ENCODE measurements at places on chromosomes 4 and X. TPM values are rescaled to one million over a fixed set of nuclear protein-coding genes. Genes with fewer than 3 reads are reported as not detected.

DNA sequence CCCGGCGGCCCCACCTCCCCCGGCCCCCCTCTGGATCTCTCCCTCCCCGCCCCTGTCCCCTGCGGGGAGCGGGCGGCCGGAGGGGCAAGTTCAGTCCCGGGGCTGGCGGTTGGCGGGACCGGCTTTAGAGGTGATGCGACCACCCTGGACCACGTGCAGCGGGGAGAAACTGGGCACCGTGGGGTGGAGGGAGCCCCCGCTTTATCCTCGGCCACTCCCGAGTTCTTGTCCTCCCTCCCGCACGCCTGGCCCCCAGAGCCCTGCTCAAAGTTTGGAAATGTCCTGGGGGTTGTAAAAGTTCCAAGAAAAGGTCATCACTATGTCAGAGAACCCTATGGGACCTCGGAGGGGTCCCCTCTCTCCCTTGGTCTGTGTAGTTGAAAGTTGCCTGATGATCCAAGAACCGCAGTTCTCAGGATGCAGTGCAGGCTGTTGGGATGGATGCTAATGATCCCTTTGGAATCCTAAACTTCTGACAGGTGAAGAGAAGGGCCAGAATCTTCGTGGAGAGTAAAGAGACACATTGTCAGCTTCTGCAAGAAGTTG is 411 bp upstream of the VEGFC start:
- H3K27ac ChIP-seq, result peak overlapping the region; percentile 96
- 0 out of 2 replicates have a peak overlapping the region, but pooled peaks have one; percentile 8 for H3K4me3 ChIP-seq
- no peaks in the 10 kb centered on the region for H3K36me3 ChIP-seq
- peaks cover 33% of the 10 kb centered on the region for H3K4me1 ChIP-seq
- DNase-seq, result no peak
- H3K27me3 ChIP-seq, result no peaks in the 10 kb centered on the region

The NPNT gene
- 0.48 TPM for total RNA-seq

DNA sequence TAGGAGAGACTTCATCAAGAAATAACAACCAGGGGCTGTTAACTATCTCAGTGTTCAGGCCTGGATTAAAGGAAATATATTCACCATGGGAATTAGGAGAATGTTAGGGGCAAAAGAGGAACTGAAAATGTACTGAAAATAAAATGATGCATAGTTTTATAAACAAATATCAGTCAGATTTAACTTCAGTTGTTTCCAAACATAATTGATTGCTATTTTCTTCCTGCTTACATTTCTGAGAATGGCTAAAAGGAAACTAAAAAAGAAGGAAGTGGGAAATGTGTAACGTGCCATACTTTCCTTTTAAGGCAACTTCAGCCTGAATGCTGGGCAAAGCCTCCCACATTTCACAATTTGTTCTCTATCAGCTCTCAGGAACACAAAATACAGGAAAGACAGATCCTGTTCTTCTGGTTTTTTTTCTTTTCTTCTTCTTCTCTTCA is 178.1 kb downstream of the MAML3 start:
- H3K4me1 ChIP-seq, result peaks cover 41% of the 10 kb centered on the region
- no peaks in the 10 kb centered on the region for H3K36me3 ChIP-seq
- H3K4me3 ChIP-seq, result 0 out of 2 replicates have a peak overlapping the region, but pooled peaks have one; percentile 15
- peak overlapping the region; percentile 84 for H3K27ac ChIP-seq
- DNase-seq, result peak; percentile 81

DNA sequence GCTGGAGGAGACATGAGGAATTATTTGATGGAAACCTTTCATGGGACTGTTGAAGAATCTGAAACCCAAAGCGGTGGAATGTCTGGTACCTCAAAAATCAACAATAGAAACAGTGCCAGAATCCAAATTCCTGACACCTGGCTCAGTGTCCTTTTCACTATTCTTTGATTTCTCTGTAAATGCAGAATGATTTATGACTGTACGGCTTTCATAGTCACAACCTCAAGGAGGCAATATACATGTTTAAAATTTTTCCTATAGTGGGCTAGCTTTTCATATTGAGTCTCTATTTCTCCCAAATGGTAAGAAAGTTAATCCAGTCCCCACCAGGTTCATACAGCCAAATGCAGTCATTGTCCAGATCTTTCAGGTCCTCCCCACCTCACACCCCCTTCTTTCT is 19.3 kb downstream of the DAPP1 start:
- H3K27ac ChIP-seq, result no peak overlapping the region
- H3K27me3 ChIP-seq, result no peaks in the 10 kb centered on the region
- no peaks in the 10 kb centered on the region for H3K4me1 ChIP-seq
- H3K4me3 ChIP-seq, result no peak overlapping the region
- DNase-seq, result no peak
- H3K36me3 ChIP-seq, result peaks cover 6% of the 10 kb centered on the region

GRCh38 chr4:114343015-114343414 is 255.6 kb upstream of the UGT8 start:
- H3K27me3 ChIP-seq, result no peaks in the 10 kb centered on the region
- H3K4me1 ChIP-seq, result no peaks in the 10 kb centered on the region
- no peak for DNase-seq
- no peaks in the 10 kb centered on the region for H3K36me3 ChIP-seq
- H3K4me3 ChIP-seq, result no peak overlapping the region

The NUP62CL gene
- total RNA-seq, result 20.2 TPM

The NWD2 gene
- total RNA-seq, result not detected

The MAGEB2 gene
- not detected for total RNA-seq

The HERC6 gene
- 4.9 TPM for total RNA-seq

The TEX11 gene
- total RNA-seq, result not detected

DNA sequence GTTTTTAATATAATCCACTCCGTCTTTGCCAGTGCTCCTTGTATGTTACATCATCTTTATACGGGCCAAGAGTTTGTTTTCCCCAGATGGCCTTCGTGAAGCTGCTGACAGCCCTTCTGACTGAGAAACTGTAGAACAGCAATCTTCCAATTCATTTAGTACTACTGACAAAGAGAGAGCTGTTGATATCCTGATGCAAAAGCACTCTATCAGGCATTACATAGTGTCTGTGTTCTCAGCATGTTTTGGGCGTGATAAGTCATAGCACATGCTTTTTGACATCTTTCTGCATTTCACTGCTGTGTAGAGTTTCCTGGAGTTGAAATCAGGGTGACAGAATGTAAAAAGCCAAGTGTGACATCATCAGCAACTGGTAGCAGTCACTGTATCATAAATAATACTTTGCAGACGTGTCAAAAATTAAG is 746.3 kb upstream of the FAM241A start:
- no peak overlapping the region for H3K4me3 ChIP-seq
- H3K4me1 ChIP-seq, result no peaks in the 10 kb centered on the region
- H3K36me3 ChIP-seq, result no peaks in the 10 kb centered on the region
